GM04503 (cell line): ENCODE measurements at places on chromosomes 7 and 10.

GRCh38 chr7:24942226-24942625, 37.8 kb downstream of the OSBPL3 start:
- DNase-seq = no peak

- no peak for DNase-seq
Observed at GRCh38 chr10:21535494-21535965, 1.5 kb downstream of the MLLT10 start.

DNA sequence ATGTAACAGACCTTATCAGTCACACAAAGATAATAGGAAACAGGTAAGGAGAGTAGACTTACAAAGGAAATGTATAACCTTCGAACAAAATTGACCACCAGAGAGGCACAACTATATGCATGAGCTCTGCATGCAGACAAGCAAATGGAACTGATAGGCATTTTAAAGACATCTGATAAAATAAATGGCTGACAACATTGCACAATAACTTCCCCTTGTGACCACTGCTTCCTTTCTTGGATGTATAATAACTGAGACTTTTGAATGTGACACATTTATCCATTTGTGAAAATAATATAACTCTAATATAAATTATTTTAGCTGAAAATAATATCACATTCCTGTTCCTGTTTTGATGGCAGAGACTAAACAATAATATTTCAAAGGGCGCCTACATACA, 654.2 kb upstream of the STEAP1 start:
- no peak for DNase-seq

DNA sequence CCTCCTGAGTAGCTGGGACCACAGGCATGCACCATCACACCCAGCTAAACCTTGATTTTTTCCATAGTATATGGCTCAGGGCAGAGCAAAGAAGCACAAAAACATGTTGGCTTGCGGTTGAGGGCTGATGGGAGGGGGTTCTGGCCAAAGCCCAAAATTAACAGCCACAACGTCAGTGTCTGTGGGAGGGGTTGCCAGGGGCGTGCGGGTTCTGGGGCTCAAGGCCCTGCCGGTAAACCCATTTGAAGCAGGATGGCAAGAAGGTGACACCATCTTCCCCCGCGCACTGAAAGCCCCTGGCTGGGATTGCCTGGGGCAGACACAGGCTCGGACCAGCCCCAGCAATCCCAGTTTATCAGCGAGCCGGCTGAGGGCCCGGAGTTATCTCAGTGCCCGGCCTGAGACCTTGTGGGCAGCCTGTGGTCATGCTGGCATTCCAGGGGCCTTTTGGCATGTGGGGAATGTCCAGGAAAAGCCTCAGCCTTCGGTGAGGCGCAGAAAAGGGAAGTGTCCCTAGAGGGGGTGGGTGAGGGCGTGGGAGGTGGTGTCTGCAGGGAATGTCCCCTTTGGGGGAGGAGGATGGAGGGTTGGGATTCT, 167.7 kb upstream of the TNRC18 start:
- DNase-seq = peak; percentile 68

DNA sequence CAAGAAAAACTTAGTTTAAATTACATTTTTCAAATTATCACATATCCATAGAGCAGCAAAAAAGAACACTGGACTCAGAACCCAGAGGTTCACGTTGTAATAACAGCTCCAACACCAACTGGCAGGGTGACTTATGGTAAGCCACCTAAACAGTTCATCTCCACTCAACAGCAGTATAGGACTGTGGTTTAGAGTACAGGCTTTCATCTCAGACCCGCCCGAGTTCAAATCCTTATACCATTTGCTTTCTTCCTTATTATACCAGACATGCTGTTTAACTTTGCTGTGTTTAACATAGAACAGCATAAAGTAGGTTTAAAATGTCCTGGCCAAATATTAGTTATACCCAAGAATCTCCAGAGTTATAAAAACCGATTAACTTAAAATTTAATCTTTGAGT, 97.9 kb downstream of the ARHGAP21 start:
- no peak for DNase-seq

DNA sequence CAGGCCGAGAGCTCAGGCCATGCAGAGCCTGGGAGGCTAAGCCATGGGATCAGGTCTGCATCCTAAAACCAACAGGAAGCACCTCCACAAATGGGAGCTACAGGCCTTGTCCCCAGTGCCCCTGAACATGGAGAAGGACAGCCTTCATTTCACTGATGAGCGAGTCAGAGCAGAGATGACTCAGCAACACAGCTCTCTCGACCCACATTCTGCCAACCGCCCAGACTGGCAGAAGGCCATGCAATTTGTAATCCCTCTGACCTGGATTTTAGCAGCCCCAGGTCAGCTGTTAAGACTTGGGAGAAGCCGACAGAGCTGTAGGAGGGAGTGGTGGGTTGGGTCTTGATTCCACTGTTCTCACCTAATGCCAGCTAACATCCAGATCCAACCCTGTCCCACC, 25.5 kb downstream of the VOPP1 start:
- DNase-seq = peak; percentile 62

DNA sequence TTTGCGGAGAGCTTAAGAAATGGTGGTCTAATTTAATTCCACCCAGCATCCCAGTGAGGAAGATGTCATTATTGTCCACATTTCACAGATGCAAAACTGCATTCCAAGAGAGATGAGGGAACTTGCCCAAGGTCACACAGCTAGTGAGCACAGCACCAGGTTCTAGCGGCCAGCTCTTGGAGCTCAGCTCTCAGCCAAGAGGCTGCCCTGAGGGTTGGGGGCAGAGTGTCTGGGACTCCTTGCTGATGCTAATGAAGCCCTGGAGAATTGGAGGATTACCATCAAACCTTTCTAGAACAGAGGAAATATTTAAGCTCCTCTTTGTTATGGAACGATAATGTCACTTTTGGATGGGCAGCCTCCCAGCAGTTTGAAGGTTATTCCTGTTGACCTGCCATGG, 48.0 kb downstream of the PLPP4 start:
- no peak for DNase-seq

DNA sequence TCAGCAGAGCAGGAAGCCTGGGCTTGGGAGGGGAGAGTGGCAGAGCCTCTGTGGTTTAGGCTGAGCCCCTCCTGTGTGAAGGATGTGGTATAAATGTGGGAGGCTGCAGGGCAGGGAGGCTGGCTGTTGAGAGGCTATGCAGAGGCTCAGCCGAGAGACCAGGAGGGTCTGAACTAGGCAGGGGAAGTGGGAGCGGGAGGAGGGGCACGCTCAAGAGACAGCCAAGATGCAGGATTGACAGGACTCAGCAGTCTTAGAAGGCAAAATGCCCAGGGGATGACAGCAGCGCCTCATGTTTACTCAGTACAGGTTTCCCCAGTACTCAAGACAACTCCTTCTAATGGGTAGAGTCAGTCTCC, 24.3 kb downstream of the BTBD16 start:
- DNase-seq = no peak

GRCh38 chr10:62985807-62986600, 147.1 kb upstream of the NRBF2 start:
- DNase-seq = no peak

GRCh38 chr7:5454485-5454884, 30.9 kb upstream of the TNRC18 start:
- DNase-seq = no peak

DNA sequence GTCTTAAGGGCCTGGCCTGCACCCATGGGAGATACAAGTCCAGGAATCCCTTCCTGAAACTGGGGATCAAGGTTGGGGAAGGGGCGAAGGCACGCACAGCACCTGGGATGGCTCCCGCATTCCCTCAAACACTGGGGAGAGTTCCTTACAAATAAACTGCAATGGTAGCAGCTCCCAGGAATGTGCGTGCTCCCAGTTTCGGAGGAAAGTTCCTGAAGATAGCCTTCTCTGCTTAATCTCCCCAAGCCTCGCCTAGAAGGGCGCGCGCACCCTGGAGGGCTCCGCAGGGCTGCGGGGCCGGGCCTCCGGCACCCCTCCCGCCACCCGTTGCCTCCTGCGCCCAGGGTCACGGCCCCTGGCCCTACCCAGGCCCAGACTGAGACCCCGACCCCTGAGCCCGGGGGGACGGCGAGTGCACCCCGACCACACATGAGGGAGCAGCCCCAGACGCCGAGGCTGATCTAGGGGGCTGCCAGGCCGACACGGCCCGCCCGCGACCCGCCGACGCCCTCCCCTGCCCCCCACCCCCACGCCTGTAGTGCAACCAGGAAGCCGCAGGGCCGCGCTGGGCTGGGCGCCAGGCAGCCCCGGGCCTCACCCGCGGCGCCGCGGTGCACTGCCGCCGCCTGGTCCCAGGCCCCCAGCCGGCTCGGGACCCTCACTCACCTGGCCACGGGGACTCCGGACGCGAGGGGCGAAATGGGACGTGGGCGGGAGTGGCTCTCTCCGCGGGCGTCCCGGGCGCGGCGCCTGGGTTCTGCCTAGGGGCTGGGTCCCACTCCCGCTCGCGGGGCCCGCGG, 460 bp downstream of the ANXA11 start:
- no peak for DNase-seq

GRCh38 chr10:107971973-107972372, 807.5 kb upstream of the SORCS1 start:
- DNase-seq = peak; percentile 42

DNA sequence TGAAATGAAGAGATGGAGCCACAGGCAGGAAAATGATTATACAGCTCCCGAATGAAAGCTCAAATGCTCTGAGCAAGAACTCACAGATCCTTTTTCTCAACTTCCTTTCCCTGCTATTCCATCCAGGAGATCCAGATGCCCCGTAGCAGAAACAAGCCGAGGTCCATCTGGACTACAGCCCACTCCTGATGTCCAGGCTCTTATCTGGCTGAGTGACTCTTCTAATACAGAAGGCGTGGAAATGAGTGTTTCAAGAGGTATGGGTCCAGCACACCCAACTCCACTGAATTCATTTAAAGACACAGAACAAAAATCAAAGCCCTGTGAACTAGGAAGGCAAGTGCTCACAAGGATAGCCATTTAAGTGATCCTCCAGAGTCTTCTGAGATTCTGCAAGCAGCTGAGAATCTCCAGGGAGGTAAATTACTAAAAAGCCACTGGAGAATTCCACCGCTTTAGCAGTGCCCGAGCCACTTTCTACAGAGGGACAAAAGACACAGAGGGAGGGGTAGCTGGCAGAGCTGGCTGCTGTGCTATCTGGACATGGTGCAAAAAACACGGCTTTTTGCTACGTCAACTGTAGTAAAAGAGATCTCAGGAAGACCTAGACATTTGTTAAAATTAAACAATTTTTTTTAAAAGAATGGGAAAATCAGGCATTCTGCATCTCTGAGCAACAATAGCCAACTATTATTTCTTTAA, 24.5 kb downstream of the FAM171A1 start:
- DNase-seq = no peak

- no peak for DNase-seq
Observed at GRCh38 chr10:84587789-84588188, 259.4 kb downstream of the CCSER2 start.

- DNase-seq = no peak
Observed at GRCh38 chr7:101860316-101861217, 43.1 kb downstream of the CUX1 start.

- no peak for DNase-seq
Observed at GRCh38 chr10:68829521-68829920, 2.2 kb downstream of the STOX1 start.

DNA sequence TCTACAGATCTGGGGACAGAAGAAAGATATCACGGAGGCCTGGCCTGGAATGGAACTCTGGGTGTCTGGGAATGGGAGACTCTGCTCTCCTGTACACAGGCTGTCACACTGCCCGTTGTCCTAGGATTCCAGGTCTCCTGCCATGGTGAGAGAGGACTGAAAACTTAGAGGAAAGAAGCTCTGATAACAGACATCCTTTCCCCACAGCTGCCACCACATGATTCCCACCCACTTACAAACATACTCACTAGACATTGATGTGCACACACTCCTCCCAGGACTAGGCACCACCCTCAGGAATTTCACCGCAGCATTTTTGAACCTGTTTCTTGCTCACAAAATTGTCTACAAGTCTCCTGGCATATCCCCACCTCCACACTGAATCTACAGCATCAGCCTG, 5.7 kb downstream of the ZNF92 start:
- no peak for DNase-seq

DNA sequence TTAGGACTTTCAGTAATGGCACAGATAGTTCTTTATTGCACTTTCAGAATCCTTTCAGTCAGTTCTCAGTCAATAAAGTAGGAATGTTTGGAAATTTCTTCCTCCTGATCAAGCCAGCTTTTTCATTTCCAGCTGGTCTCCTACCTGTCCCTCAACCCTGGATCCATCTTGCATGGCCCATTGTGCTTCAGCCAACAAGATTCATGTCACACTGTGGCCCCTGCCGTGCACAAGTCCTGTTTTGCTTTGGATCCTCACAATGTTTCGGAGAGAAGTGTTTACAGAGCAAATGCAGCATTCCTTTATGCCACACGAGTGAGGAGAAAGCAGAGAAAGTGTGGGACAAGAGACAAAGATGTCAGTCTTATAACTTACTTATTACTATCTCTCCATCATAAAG, 1694.7 kb upstream of the LRRTM3 start:
- DNase-seq = no peak

- DNase-seq = no peak
Observed at GRCh38 chr7:105906695-105907094, 30.3 kb upstream of the ATXN7L1 start.

DNA sequence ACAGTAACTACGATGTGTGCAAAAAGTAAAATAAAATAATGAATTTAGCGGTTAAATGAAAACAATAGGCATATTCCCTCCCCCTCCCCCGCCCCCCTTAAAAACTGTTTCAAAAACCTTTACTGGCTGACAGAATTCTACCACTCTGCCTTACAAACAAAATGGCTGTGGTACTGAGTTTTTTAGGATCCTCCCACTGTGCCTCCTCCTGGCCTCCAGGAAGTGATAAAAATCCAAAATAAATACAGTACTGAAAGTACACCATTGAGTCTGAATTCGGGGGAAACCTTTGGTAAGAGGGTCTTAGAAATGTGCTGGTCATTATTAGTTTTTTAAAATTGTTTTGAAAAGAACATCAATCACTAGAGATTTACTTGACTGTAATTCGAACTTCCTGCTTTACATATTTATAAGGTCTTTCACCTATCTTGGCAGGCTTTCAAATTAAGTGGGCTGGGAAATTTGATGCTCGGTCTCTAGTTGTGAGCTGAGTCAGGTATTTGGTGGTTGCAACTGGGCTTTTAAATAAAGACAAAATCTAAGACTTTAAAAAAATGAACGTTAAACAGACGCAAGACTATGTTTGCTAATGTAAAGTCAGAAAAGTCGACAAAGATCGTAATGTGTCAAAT, 32.5 kb upstream of the EPC1 start:
- no peak for DNase-seq

GRCh38 chr10:32142646-32143045, 86.4 kb upstream of the KIF5B start:
- DNase-seq = no peak

- no peak for DNase-seq
Observed at GRCh38 chr10:299969-300368, 164.7 kb downstream of the ZMYND11 start.
